Stimulated activated CD8-positive, alpha-beta memory T cell treated with anti-CD3 and anti-CD28 coated beads, Interleukin-2, amount 100 ng/mL, for 1 hour (primary cell): ENCODE measurements at places on chromosomes 11 and 22.

GRCh38 chr11:119319700-119320239 lies 2.8 kb upstream of the MCAM start:
- DNase-seq, result no peak

DNA sequence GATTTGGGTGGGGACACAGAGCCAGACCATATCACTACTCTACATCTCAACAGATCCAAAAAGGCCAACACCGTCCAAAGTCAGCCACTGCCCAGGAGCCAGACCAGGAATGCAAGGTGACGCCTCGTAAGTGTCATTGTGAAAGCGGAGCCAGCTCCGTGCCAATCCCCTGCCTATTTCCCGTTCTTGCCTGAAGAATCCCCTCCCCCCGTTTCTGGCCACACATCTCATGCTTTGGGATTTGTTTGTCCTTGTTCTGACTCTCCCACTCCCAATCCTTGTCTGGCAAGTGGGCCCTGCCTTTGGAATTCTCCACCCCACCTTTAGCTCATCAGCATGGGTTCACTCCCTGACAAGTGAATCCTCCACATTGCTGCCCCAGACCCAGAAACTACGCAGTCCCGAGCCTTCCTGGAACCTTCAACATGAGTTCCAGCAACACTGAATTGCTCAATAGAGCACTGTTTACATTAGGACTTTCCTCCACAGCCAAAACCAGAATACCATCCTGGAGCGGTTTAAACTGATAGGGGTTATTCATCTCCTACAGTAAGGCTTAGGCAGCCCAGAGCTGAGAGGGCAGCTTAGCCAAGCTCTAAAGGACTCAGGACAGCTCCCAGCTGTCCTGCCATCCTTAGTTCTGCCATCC lies 6.0 kb upstream of the SLC35C1 start:
- DNase-seq, result no peak

DNA sequence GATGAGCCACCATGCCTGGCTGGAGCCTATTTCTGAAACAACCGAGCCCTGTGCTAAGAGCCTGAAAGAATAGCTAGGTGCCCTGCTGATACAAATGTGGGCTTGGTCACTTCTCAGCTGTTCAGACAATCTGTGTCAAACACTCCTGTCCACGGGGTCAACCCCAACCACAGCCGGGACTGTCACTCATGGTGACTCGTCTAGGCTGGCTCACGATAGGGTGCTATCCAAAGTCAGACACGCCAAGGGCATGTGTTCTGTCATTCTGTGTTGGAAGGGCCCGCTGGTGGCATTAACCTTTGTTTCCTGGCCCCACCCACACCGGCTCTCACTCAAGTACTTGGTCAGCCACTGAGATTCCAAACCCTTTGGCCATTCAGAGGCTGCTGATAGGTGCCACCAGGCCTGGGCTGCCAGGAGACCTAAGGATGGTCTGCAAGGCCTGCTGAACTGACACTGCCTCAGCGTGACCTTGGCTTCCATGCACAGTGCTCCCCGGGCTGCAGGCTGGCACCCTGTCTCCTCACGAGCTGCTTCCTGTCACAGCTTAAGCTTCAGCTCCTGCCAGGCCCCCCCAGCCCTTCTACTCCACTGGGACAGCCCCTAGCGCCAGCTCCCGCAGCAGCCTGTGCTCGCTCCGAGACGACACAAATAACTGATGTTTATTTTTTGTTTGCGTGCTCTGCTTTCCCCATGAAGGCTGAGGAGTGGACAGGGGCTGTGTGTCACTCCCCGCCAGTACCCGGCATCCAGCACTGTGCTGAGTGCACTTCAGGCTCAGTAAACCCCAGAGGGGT lies 14.2 kb upstream of the CDC42BPG start:
- no peak for DNase-seq

GRCh38 chr11:134254433-134255183 lies 1.2 kb downstream of the ACAD8 start:
- no peak for DNase-seq

DNA sequence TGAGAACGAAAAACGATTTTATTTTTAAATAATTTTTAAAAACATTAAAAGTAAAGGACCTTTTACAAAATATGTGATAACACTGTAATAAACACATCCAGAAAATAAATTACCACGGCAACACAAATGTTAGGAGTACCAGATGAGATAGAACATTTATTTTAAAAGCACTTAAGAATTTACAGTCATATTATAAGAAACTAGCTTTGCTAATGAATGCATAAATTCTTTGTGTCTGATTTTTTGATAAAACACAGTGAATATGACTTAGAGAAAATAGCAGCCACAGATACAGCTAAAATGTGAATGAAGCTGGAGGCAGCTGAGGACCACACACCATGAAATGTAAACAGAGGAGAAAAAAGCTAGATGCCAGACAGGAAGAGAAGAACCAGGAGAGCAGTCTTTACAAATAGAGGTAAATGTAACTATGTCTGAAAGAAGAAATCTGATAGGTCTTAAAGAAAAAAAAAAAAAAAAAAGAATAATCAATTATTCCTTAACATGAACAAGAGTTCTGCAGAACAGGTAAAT lies 14.6 kb downstream of the CCDC34 start:
- DNase-seq, result no peak

- DNase-seq, result no peak
Observed at GRCh38 chr22:48275412-48275811, 1513.0 kb downstream of the TBC1D22A start.

DNA sequence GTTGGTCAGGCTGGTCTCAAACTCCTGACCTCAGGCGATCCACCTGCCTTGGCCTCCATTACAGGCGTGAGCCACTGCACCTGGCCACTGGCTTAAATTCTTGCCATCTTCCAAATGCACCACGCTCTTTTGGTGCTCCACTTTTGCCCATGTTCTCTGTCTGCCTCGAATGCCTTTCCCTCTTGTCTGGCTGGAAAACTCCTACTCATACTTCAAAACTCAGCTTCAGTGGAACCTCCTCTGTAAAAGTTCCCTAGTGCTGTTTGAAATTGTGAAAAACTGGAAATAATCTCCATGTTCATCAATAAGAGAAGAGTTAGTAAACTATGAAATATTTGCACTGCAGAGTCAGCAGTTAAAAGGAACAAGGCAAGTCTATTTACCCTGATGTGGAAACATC lies 11.5 kb downstream of the VWCE start:
- no peak for DNase-seq

GRCh38 chr11:36362902-36363301 lies 66.8 kb downstream of the PRR5L start:
- no peak for DNase-seq

DNA sequence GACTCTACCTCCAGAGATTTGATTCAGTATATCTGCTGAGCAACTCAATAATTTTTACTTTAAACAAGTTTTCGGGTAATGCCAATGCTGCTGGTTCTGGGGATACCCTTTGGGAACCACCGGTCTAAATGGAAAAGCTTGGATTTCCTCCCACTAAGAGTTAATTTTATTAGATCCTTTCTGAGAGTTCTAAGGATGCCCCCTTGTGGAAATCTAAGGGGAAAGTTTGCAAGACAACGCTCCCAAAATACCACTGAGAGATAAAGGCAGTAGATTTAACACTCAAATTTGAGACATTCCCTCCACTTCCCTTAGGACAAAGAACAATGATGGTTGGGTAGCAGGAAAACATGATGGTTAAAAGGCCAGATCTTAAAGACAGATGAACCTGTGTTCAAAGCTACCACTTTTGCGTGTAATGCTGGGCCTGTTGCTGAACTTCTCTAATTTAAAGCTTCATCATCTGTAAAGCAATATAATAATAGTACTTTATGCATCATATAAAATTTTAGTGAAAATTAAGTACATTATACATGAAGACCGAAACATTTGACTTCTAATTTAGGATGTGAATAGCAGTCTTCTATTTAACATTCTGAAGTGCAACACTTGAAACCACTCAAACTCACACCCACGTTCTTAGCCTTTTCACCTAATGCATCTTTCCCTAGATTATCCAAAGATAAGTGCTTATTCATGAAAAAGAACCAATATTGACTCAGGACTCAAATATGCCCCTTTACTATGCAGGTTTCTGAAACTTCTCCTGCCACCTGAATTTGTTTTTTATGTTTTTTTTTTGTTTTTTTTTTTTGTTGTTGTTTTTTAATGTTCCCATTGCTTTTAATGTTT lies 110.1 kb upstream of the LUZP2 start:
- no peak for DNase-seq

DNA sequence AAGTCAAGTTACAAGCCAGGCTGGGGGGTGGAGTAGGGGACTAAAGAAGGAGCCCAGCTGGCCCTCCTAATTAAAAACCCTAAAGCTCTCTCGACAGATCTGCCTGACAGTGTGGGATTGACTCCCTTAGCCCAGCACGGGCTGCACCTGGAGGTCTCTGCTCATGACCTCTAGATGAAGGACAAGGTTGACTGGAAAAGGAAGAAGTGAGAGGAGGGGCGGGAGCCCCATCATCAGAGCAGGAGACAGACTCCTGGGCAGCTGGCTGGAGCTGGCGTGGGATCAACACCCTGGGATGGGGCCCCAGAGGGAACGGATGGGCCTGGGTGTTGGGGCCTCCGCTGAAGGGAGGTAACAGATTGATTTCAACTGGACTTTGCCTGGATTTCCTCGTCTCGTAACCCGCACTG lies 46.1 kb downstream of the RPUSD4 start:
- no peak for DNase-seq

DNA sequence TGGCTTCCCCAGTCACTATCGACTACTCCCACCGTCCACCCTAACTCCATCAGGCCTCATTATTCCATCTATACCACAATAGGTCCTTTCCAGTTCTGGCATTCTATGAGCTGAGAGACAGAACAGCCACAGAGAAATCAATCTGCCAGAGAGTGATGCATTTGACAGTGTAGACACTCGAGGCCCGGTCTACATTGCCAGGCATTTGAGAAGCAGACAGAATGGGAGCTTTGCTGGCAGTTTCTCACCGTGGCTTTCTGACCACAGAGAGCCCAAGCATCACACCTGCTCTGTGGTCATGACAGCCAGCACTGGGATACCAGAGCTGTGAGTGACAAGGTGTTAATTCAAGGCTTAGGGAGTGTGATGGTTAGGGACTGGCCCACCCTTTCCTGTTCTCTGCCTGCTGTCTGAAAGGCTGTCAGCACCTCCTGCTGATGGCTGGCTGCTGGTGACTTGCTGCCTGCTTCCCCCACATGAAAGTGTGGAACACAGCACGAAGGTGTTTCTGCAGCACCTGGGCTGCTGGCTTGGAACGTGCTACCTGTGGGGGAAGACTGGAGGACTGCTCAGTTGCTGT lies 137.8 kb downstream of the KIRREL3 start:
- no peak for DNase-seq

GRCh38 chr11:111047374-111047773 lies 198.2 kb upstream of the POU2AF2 start:
- no peak for DNase-seq

DNA sequence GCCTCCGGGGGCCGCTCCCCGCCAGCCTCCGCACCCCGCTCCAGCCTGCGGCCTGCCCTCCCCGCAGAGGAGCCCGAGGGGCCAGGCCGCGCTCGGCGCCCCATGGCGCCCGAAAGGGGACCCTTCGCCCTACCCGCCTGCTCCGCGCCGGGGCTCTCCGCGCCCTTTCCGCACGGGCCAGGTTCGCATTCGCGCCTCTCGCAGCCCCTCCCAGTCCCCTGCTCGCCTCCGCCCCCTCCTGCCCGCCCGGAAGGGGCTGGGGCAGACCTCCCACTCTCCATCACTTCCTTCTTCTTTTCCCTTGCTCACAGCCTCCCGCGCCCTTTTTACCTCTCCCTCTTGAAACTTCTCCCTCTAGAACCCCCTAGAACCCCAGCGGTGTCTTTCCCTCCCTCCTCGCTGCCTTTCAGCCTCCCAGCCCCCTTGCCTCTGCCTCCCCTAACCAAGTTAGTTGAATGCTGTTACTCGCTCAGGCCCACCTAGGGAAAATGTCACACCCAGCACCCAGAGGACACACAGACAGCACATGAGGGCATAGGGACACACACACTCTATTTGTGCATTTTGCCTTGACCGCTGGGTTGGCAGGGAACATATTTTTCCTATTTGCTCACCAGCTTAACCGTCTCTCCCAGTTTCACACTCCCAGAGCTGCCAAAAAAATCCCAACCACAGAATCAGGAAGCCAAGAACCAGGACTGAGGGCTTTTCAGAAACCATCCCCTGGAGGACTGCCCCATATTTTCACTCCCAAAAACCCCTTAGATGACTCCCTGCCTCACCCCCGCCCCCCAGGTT lies at the start of gene SLC43A3:
TSS of gene SLC43A3 (minus strand) at position 193 of the 798 bp plus-strand sequence. CDS start 949 bp downstream, outside the sequence.
- DNase-seq, result peak; percentile 49

GRCh38 chr11:102678022-102678421 lies 27.5 kb downstream of the MMP27 start:
- DNase-seq, result no peak

GRCh38 chr11:8038811-8039529 lies 42.0 kb upstream of the TUB start:
- DNase-seq, result no peak

DNA sequence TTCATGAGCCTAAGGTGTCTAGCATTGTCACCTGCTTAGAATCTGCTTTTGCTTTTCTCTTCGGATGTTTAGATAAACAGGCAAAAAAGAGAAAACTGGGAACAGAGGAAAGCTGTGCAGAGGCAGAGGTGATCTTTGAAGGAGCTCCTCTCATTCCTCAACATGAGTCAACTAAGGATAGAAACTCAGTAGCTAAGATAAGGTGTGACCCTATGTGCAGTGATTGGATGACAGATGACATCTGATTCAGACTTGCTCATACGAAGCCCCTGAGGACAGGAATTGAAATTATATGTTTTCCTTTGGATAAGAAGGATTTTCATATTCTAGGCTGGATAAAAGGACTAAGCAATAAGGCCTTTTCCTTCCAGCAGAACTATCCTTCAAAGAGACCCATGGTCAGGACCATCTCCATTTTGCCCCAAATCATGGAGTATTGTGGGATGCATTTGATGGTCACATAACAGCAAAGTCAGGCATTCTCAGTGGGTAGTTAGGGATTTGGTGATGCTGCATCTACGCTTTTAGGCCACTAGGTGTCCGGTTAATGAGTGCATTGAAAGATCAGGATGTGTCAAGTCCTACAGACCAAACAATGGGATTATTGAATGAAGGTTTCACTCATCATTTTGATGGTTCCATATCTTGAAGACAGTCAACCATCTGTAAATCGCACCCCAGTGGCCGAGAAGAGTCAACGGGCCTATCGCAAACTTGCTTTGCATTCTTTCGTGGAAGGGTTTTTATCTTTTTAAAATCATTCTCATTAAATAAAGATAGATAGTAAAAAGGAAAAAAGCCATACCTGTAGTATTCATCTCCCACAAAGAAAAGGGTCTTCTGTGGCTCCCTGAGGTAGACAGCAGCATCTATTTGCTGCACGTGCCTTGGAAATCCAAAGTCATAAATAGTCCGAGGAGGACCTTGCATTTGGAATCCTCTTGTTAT lies 32.2 kb downstream of the MMP20 start:
- DNase-seq, result no peak
